ENCODE measurements at places on chromosomes 3 and 15. TPM values are rescaled to one million over a fixed set of nuclear protein-coding genes. Genes with fewer than 3 reads are reported as not detected.

The CYP8B1 gene
- total RNA-seq = not detected

The MUC20 gene
- 0.75 TPM for total RNA-seq

The GABRA5 gene
- 114 TPM for total RNA-seq

The PLS1 gene
- 12.0 TPM for total RNA-seq

The DZIP1L gene
- 9.4 TPM for total RNA-seq

The C2CD4B gene
- total RNA-seq = 0.31 TPM

The SLC24A1 gene
- 2.2 TPM for total RNA-seq

The CSTA gene
- 0.43 TPM for total RNA-seq

The ATP13A5 gene
- total RNA-seq = not detected

The TRPM1 gene
- not detected for total RNA-seq

The CDHR4 gene
- total RNA-seq = 0.21 TPM

The FANCD2OS gene
- not detected for total RNA-seq

The PPP2R3A gene
- total RNA-seq = 1.1 TPM

The OR5K4 gene
- not detected for total RNA-seq

The ADAMTS9 gene
- total RNA-seq = 0.58 TPM

The KLF13 gene
- total RNA-seq = 107 TPM

The NPAP1 gene
- total RNA-seq = not detected

The PP2D1 gene
- not detected for total RNA-seq

The RLBP1 gene
- total RNA-seq = not detected

The SNX22 gene
- 0.74 TPM for total RNA-seq

The LXN gene
- 59.7 TPM for total RNA-seq

The XCR1 gene
- not detected for total RNA-seq

The SCAANT1 gene
- total RNA-seq = not detected

The MBD4 gene
- 23.7 TPM for total RNA-seq

The CILP gene
- total RNA-seq = 0.23 TPM

The DOCK3 gene
- total RNA-seq = 0.35 TPM

The BCHE gene
- total RNA-seq = 0.79 TPM

The HLTF gene
- 18.8 TPM for total RNA-seq

The PODXL2 gene
- 10.9 TPM for total RNA-seq

The PEX11A gene
- total RNA-seq = 8.7 TPM

The TMEM115 gene
- total RNA-seq = 44.6 TPM

The SI gene
- total RNA-seq = not detected

The MRAS gene
- 7.1 TPM for total RNA-seq

The LMAN1L gene
- total RNA-seq = not detected

The GPR62 gene
- not detected for total RNA-seq

The RBP2 gene
- total RNA-seq = not detected

The ADGRG7 gene
- not detected for total RNA-seq

The USP50 gene
- 0.24 TPM for total RNA-seq

The UNC45A gene
- total RNA-seq = 54.5 TPM

The ALG1L2 gene
- total RNA-seq = not detected

The CCDC191 gene
- total RNA-seq = 1.7 TPM
